ENCODE measurements at places on chromosomes 6 and 20.

GRCh38 chr6:81753711-81754577 lies 1.5 kb upstream of the TENT5A start:
- DNase-seq, result peak; percentile 65

GRCh38 chr20:60101891-60102281 lies 143.7 kb downstream of the CDH26 start:
- DNase-seq, result no peak

- no peak for DNase-seq
Observed at GRCh38 chr6:157571950-157572349, 191.0 kb downstream of the ZDHHC14 start.

GRCh38 chr6:73556836-73557235 lies 36.0 kb upstream of the EEF1A1 start:
- no peak for DNase-seq

DNA sequence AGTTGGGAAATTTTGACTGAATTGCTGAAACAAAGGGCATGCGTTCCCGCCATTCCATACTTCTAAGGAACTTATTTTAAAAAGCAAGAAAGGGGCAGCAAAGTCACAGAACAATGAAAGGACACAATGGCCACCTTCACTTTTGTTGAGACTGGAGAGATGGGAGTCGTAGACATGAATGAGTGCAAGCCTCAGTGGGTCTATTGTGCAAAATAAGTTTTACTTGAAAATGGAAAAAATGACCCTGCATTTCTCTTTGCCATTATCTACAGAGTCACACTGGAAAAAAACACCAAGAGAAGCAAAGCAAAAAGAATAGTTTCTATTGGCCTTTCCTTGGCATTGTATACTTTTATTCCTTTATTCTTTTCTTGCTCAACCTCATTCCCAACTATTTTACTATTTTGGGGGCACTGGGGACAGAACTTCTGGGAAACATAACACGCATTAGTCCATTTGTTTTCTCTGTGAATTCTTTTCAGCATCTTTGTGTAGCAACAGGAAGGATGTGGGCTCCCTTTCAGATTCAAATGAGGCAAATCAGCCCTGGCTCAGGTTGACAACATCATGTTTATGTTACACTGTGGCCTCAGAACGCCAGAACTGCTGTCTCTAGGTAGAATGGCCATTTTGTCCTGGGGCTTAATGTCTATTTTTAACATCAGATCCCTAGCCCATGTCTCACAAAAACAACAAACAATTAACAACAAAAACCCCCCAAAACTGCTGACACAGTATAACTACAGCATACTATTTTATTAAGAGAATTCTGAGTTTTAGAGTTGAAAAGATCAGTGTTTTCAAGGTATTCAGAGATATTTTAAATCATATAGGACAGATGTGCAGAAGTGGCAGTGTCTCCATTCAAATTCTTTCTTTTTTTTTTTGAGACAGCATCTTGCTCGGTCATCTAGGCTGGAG lies 122.2 kb downstream of the FYN start:
- no peak for DNase-seq

DNA sequence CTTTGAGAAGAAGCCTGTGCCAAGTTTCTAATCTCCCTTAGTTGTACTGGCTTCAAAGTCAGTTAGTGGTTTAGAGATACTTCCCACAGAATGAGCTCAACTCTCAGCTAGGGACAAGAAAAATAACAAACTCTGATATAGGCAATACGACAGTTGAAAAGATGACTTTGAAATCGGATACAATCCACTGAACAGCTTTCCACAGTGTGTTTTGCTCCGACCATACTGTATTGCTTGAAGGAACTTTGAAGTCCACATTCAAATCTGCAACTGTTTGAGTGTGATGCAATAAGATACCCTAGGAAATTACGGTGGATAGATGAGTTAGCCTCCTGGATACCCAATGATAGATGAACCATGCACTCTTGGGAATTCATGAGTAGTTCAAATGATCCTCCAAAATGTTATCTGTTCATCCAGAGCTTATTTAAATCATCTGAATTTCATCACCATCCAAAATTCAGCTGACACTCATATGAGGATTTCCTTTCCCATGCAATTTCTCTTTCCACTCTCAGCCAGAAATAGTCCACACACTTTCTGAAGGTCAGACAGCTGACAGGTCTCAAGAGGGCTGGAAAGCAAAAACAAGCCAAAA lies 443.8 kb downstream of the HAO1 start:
- DNase-seq, result no peak

- no peak for DNase-seq
Observed at GRCh38 chr6:53282741-53283140, 66.0 kb downstream of the ELOVL5 start.

- DNase-seq, result peak; percentile 33
Observed at GRCh38 chr6:24520929-24521546, 26.3 kb downstream of the ALDH5A1 start.

- DNase-seq, result no peak
Observed at GRCh38 chr6:7115543-7116231, 7.9 kb downstream of the RREB1 start.

DNA sequence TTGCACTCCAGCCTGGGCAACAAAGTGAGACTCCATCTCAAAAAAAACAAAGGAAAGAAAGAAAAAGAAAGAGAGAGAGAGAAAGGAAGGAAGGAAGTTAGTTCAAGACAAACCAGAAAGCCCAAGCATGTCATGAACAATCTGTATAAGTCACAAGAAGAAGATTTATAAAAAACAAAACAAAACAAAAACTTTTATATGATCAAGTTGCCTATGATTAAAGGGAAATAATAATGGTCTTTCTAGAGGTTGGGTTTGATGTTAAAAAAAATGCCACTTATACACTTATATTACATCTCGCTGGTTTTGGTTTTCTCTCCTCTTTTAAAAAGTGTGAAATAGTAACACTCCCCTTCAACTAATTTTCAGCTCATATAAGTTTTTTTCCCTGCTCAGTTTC lies 146.2 kb upstream of the CARMIL1 start:
- no peak for DNase-seq

- DNase-seq, result no peak
Observed at GRCh38 chr6:4185419-4185818, 50.0 kb upstream of the ECI2 start.

GRCh38 chr6:44967481-44967880 lies 360.6 kb upstream of the RUNX2 start:
- DNase-seq, result no peak

- DNase-seq, result no peak
Observed at GRCh38 chr6:68108233-68108835, 526.7 kb upstream of the ADGRB3 start.

GRCh38 chr6:138007014-138007472 lies 100.2 kb downstream of the PERP start:
- peak; percentile 32 for DNase-seq

DNA sequence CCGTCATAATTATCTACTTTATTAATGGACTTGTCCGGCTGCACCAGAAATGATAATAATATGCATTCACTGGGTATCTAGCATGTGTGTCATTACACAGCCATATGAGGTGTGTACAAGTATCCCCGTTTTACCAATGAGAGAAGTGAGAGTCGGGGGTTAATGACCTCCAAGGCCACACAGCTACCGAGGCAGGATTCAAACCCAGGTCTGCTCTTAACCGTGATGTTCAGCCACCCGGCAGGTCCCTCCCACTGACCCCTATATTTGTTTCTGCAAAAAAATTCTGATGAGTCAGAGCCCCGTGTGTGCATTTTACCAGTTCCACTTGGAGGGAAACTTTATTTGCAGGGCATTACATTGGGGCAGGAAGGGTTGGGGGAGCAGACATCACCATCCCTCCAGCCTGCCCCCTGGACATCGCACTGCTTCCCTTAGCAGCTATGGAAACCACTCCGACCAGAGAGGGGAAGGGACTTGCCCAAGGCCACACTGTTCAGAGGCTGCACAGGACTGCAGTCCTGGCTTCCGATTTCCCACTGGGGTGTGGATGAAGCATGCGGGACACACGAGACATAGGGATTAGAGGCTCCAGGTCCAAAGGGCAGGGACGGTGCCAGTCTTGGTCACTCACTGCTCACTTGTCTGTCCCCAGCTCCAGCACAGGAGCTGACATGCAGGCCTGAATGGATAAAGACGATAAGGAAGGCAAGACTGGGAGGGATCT lies 10.1 kb upstream of the SRC start:
- no peak for DNase-seq

GRCh38 chr20:39066471-39067242 lies 104.5 kb downstream of the DHX35 start:
- no peak for DNase-seq

GRCh38 chr6:79082304-79082703 lies 4.2 kb upstream of the PHIP start:
- DNase-seq, result no peak

DNA sequence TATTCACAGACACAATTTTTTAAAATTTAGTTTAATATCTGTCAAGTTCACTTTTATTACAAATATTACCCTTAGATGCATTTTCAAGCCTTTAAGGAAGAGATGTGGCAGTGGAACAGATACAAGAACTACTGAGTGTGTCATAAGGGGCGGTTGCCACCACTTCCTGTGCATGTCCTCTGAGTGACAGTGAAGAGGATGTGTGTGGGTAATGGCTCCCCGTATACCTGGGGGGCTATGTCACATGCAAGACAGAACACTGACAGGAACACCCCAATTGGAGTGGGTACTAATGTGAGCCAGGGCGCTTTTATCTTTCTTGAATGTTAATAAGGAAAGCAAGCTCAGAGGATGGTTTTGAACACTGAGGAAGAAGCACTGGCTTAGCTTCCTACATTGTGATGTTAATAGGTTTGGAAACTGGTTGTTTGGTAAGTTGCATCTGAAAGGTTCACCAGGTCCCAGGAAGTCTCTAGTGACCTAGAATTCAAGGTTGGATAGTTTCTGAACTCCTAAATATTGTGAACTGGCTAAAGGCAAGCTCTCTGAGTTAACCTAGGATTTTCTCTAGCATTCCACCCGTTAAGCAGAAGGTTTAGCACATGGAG lies 83.4 kb upstream of the ASF1A start:
- DNase-seq, result peak; percentile 16

DNA sequence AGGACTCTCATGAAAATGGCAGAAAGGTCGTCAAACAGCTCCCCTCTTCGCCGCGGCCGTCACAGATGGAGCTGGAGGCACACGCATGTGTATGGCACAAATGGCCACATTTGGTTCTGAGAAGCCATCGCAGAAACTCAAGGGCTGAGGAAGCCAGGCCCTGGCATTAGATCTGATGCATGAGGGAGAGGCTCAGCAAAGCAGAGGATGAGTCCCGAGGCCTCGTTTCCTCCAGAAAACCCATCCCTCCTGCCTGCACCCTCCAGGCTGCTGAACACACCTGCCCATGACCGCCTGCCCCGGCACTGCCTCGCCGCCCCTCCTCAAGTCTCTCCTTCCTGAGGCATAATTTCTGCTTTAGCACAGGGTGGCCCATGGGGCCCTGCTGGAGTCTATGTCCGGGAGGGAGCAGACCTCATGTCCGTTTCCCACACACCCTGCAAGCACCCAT lies 240.3 kb downstream of the DLL1 start:
- DNase-seq, result no peak

DNA sequence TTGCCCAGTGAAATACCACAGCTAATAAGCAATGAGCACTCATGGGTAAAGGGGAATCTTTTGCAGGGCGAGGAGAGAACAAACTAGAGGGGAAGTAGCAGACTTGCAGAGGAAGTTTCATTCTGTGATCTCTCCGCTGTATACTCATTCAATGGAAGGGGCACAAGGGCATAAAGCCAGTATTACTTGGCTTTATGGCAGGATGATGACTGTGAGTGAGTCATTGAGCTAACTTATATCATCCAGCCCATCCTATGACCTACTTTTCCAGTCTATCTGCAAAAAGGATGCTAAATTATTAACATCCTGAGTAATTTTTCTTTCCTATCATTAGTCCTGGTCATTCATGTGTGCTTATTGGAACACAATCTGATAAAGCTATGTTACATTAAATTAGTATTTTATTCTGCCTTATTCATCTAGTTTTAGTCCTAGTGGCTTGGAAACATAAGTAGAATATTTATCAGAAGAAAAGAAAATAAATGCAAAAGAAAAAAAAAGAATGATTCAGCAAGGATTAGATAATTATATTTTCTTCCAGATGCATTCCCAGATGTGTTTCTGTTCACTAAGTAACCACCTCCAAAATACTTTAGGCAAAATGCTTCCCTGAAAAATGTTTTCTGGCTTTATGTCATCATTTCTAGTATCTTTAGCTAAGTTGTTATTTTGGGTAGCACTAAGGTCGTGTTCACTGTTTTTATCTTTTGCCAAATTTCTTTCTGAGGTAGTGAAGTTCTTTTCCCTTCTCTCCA lies 471.7 kb downstream of the CDKAL1 start:
- DNase-seq, result no peak

DNA sequence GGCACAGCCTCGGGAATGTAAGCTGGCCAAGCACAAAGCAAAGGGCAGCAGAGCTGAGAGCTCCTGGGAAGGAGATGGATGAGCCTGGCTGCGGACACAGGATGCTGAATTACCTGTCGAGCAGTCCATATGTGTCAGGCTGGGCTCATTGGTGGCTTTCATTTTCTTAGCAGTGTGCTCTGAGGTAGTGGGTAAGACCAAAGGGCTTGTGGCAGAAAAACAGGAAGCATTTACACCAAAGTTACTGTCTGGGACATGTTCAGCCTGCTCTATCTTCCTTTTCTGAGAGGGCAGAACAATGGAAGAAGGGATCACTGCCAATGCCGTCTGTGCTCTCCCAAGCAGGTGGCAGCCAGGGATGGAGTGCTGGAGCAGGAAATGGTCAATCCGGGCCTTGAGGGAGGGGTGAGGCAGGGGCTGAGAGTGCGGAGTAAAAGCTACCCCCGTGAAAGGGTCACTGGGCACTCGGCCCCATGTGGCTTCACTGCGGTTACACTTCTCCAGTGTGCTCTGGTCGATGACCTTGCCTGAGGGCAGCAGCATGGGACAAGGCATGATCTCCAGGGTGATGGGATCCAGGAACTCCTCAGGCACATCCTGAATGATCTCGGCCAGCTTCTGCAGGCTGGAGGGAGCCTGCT lies 36.9 kb upstream of the AVP start:
- DNase-seq, result no peak

DNA sequence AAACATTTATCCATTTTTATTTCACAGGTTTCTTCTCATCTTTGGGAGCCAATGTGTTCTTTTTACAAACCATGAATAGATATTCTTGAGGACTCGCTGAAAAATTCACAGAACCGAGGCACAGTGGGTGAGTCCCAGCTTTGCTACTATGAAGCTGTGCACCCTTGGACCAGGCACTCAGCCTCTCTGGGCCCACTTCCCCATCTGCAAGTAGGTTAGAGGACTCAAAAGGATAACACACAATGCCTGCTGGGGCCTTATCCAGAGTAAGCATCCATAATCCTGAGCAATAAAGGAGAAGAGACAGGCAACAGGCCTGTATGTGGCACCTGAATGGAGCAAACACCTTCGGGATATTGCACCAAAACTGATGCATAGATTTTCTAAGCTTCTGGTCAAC lies 153.3 kb downstream of the PREX1 start:
- no peak for DNase-seq

GRCh38 chr6:5869261-5869660 lies 137.5 kb downstream of the NRN1 start:
- DNase-seq, result no peak

DNA sequence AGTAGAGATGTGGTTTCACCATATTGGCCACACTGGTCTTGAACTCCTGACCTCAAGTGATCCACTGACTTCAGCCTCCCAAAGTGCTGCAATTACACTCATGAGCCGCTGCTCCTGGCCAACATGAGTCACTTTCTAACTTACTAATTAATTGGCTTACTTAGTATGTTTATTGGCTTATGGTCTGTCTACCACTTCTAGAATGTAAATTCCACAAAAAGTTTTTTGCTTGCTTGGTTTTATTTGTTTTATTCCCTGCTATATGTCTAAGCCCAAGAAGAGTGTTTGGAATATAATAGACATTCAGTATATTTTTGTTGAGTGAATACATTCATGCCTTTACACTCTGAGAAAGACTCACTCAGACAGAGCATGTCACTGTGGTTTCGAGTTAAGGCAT lies 86.0 kb downstream of the SAMD3 start:
- no peak for DNase-seq

Measured in HL-60 (cell line).